ENCODE measurements at places on chromosomes 7 and 10.

DNA sequence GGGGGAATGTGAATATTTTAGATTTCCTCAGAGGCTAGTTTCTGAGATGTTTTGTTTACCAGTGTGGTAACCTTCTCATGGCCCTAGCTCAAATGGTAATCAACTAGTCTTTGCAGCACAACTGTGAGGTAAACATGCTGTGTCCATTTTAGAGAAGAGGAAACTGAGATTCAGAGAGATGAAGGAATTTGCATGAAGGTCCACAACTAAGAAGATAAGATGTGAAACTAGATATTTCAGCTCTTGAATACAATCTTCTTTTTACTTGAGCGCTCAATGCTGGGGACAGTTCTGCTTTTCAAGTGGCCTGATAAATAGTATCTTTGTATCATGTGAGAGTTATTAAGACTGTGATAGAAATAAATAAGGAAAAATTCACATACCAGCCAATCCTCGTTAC is 245.4 kb downstream of the AUTS2 start:
- peak; percentile 64 for DNase-seq

DNA sequence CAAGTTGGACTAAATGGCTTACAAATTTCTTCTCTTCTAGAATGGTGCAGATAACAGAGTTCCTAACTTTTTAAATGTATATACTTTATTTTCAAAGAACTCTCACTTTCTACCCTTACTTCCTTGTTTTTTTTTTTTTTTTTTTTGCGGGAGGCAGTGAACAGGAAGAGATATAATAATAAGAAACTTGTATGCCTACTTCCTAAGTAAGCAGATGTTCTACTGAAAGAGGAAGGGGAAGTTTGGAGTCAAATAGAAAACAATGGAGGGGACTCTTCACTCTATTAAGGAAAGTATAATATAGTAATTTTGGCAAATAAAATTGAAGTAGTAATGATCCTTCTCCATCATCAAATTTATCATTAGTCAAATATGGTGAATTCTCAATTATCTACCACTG is 754.0 kb downstream of the KCNMA1 start:
- no peak for DNase-seq

- no peak for DNase-seq
These were observed 48.4 kb upstream of the CYTH3 start for GRCh38 chr7:6320791-6321190.

GRCh38 chr7:47358944-47359588 is 222.8 kb downstream of the TNS3 start:
- DNase-seq = no peak

GRCh38 chr10:71694039-71694501 is 25.5 kb downstream of the C10orf105 start:
- no peak for DNase-seq

- no peak for DNase-seq
These were observed 281.2 kb downstream of the SKAP2 start for GRCh38 chr7:26583094-26583648.

GRCh38 chr7:78497728-78498427 is 699.3 kb downstream of the PHTF2 start:
- DNase-seq = no peak

DNA sequence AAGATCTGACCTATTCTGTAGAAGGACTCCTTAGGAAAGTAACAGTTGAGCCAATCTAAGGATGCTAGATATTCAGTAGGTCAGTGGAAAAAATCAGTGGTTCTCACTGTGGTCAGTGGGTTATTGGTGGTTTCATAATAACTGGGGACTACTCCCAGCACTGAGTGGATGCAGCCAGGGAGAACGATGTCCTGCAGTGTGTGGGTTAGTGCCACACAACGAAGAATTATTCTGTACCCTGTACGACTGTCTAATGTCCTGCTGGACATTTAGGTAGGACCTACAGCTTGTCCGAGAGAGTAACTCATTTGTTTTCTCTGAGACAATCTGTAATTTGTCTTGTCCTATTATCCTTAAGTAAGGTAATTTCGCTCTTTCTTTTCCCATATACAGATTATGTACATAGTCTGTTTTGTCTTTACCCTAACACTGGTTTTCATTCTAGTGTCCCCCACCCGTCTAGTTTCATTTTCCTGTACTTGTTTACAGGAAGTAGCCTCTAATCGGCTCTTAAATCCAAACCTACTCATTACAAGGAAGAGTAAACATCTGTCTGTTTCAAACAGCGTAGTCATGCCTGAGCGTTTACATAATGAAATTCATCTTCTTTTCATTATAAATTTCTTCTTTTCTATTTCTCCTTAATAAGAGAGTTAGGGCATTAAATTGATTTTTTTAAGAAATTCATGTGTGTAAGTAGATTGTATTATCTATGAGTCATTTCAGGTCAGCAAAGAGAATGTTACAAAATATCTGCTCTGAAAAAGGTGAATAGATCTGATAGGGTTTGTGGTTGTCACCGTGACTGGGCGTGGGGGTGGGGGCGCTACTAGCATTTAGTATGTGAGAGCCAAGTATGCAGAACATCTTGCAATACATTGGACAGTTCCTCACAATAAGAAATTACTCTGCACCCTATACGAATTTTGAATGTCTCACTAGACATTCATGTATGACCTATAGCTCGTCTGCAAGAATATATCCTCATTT is 8.3 kb upstream of the ZC3HAV1L start:
- DNase-seq = no peak

DNA sequence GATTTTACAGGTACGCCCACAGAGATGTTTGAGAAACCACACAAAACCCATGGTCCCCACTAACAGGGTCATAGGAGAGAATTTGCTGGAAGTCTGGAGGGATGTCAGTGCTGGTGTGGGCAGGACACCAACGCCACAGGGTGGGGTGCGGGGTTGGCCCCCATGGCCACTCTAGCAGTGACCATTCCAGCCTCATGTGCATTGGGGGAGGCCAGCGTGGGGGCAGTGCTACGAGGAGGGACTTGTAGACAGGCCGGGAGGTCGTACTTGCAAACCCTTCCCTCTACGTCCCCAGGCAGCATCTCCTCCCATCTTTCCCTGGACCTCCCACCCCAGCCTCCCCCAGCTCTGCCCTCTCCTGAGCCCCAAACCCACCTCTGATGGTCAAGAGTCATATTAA is 34.0 kb downstream of the FOXL3 start:
- DNase-seq = no peak

GRCh38 chr10:4006051-4006450 is 221.0 kb upstream of the KLF6 start:
- no peak for DNase-seq

DNA sequence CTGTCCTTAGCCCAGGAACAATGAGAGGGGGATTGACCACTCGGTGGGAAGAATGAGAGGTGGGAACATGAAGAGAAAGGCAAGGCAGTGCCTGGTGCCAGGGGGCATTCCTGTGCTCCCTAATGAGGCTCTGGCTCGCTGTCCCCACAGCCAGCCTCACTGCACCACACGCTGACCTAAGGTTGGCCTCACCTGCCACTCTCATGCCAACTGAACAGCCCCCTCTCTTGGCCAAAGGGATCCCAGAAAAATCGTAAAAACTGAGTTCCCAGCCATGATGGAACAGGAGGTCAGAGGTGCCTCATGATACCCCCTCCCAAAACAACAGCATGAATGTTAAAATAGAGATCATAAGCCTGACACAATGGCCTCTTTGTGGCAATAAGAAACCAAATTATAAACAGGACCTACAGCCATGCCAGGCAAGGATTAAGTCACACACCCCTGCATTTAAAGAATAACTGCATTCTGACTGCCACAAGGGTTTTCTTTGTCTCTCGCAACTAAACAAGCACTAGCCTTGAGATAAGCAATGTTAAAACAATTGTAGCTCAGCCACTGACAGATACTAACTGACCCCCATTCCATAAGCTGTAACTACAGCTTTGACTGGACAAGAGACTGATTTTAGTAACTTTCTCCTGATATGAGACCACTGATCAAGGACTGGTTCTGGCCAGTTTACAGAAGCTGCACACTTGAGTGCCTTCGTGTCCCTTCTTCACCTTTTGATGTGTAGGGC is 149.2 kb downstream of the SH2D4B start:
- DNase-seq = no peak

DNA sequence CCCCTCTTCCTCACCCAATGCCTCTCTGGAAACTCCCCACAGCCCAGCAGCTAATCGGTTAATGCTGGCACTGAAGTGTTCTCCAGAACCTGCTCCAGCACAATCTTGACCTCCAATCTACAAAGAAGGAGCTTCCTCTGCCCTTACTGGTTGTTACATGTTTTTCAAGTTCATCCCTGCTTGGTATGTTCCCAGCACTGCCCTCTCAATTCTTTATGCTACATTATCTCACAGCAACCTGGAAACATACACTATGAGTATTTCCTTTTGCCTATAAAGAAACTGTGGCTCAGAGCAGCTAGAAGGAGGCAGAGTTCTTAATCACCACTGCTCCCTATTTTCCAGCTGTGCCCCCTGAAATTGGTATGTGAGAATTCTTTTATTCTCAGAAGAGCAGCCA is 84.1 kb upstream of the KMT2E start:
- DNase-seq = no peak

DNA sequence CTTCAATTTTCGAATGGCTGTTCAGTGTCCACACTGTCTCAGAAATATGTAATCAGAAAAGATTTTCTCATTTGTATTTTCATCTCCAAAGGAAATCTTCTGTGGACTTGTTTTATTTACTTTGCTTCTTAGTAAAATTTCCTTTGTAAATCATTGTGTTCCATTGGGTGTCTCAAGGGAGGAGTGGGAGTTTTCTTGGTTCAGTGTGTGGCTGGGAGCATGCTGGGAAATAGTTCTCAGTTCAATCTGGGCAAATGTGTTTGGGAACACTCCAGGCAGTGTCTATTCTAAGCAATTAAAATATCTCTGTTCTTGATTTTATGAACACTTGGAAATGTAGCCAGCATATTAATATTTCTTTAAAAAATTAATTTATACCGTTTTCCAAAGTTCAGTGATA is 1019.8 kb downstream of the CNTNAP2 start:
- DNase-seq = no peak

GRCh38 chr10:132182591-132182990 is 4.2 kb upstream of the DPYSL4 start:
- DNase-seq = no peak

DNA sequence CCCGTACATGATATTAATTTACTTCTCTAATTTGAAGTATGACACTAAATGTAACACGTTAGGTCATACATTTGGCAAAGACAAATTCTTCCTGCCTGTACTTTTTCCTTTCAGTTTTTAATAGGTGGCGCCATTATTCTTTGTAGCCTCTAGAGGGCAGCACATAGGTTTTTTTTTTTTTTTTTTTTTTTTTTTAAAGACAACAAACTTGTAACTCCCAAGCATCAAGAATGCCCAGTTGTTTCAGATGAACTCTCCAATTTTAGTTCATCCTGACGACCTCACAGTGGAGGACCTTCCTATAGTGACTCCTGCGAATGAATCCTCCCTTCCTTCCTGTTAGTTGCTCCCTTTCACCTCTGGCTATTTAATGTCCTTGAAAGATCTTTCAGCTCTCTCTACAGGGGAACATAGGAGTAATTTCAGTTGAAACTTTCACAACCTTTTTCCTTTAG is 139.3 kb upstream of the HDAC9 start:
- peak; percentile 75 for DNase-seq

GRCh38 chr10:132698761-132699391 is 87.1 kb downstream of the NKX6-2 start:
- no peak for DNase-seq

GRCh38 chr10:112815269-112816032 is 134.6 kb upstream of the TCF7L2 start:
- DNase-seq = no peak

DNA sequence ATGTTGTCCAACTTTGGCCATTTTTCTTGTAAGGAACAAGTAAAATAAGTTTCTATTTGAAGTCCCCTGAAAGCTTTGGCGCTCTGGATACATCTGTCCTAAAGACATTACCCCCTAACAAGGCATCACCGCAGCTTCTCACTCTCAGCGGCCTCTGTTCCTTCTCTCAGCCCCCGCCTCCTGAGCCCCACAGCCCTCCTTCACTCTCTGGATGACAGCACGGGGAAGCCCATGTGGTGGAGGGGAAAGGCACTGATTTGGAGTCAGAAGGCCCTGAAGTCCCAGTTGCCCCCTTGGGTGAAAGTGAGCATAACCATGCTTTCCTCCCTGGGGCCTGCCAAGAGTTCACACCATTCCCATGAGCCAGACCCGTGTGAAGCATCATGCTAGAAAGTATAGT is 4.6 kb downstream of the H2BK1 start:
- no peak for DNase-seq

GRCh38 chr10:123766012-123766411 is 99.9 kb downstream of the GPR26 start:
- DNase-seq = no peak

GRCh38 chr7:39616138-39616537 is 7.2 kb upstream of the RALA start:
- DNase-seq = no peak

DNA sequence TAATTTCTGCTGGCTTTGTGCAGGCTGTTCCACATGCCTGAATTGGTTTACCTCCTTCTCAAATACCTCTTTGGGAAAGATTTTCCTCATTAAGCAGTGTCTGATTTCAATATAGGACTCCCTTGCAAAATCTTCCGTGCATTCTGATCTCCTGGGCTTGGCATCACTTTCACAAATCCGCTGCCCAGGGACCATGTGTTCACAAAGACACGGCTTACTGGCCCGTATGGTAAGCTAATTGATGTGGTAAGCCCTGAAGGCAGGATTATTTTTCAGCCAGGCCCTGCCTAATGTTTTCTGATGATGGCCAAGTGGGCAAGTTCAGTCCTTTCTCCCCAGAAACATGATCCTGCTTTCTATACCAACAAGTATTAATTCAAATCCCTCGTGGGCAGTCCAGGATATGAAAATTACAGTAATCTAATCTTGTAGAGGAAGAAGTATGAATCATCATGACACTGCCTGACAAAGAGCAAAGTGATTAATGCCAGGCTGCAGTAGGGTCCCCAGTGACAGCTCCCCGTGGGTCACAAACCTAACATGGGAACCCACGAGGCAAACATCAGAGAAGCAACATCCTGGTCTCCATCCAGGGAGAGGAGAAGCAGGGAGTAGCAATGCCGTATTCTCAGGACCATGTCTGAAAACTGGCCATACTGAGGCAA is 11.6 kb upstream of the SVIL start:
- no peak for DNase-seq

- no peak for DNase-seq
These were observed 533.8 kb upstream of the DPP6 start for GRCh38 chr7:153518201-153518984.

GRCh38 chr10:103224133-103224532 is 21.6 kb upstream of the RPEL1 start:
- DNase-seq = no peak

DNA sequence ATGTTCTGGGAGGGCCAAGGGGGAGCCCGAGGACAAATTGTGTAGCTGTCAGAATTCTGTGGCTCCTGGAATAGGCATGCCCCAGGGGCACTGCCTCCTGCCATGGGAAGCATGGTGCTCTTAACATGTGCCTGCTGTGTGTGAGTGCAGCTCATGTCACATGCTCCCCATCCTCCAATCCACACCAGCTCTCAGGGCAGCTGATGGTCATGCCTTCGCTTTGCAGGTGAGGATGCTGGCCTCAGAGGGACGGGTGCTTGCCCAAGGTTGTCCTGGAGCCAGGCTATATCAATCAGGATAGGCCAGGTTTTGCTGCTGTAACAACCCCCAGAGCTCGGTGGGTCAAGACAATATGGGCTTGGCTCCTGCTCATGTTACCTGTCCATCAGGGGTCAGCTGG is 303.4 kb downstream of the RPS24 start:
- DNase-seq = no peak

Measured in NAMALWA (cell line).